ENCODE measurements at places on chromosomes 16 and 17.

DNA sequence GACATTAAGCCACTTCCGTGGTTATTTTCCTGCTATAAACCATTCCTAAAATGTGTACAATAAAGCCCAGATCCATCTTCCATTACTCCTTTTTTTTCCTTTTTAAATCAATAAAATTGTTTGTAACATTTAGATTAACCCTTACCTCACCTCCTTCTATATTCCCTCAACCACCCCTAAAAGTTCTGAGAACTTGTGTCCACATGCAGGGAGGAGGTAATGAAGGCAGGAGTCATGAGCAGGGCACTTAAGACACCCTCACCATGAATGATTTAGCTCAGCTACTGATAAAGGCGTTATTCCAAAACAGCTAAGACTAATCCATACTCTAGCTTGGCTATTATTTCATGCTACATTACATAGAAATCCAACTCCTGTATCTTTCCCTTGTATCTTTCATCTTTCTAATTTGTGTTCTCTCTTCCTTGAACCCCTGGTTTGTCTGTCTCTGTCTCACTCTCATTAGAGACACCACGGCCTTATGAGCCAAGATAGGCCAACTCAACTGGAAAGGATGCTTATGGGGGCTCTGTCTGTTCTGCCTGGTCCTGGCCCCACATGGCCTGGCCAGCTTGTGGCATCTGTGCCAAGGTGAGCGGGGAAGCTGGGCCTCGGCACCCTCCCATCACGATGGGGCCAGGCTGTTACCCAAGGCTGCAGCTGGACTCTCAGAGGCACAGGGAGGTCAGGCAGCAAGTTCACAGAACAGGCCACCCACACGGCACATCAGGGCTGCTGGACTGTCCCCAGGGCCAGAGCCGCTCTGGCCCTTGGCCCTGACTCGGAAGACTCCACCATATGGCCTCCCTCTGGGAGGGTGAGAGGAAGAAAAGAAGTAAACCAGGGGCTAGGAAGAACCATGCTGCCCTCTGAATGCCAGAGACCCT is 294.4 kb downstream of the SOX9 start:
- DNase-seq = no peak

GRCh38 chr16:11556945-11557720 is 29.6 kb downstream of the LITAF start:
- no peak for DNase-seq

DNA sequence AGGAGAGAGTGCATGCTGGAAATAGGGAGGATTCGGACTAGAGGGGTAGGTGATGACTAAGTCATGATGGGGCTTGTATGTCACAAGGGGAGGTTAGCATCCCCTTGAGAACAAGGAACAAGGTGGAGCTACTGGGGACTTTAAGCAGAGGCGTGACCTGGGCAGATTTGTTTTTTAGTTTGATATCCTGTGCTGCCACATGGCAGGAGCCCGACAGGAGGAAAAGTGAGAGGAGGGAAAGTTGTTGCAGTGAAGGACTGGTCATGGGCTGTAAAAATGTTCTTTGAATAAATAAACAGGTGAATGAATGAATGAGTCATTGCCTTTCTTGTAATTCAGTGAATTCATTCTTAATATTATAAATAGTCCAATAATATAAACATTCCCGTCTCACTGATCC is 365.1 kb upstream of the CDH5 start:
- no peak for DNase-seq

- no peak for DNase-seq
Measured at GRCh38 chr16:22635357-22635761, 124.7 kb downstream of the NPIPB5 start.

DNA sequence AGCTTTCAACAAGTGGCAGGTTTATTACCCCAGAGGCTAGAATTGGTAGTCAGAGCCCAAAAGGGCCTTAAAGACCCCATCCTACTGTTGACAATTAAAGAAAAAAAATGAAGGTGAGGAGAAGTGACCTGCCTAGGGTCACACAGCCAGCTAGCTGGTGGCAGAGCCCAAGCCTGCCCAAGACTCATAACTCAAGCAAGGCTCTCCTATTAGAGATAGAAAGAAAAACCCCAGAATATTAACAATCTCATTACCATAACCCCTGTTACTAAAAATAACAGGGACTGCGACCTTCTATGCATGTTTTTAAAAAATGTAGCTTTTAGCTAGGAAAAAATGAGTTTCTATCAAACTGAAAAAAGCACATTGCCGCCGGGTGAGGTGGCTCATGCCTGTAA is 14.0 kb downstream of the HSPB9 start:
- no peak for DNase-seq

DNA sequence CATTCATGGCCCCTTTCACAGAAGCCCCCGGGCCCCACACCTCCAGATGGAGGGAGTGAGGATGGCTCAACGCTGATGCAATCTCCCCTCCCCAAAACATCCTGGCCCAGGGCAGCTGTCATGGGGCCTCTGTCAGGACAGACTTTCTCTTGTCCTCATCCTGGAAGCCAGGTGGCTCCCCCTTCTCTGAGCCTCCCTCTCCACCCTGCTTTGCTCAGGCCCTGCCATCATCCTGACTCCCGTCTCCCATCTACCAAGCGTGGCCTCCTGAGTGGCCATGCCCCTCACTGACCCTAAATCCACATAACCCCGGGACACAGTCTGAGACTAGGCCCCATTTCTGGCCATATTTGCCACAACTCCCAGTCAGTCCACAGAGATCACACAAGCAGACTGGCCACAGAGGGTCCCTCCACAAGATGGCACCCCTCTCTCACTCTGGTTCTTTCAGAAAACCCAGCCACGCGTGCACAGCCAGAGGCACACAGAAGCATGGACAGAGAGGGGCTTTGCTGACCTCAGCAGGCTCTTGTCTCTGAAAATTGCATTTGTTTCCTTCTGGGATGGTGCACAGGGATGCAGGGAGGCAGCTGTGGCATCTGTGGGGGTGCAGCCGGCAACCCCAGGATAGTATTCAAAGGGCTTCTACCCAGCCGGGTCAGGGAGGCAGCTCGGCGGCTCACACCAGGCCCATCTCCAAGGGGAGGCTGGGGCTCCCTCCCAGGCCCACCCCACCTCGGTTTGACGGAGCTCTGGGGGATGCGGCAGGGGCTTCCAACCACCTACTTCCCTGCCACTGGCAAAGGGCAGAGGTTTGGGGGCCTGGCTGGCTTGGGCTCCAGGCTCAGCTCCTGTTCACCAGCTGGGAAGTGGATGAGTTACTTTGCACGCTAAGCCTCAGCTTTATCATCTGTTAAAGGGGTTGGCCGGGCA is 16.9 kb downstream of the DOC2B start:
- DNase-seq = no peak

GRCh38 chr17:78475211-78475610 is 96.8 kb downstream of the PGS1 start:
- no peak for DNase-seq

DNA sequence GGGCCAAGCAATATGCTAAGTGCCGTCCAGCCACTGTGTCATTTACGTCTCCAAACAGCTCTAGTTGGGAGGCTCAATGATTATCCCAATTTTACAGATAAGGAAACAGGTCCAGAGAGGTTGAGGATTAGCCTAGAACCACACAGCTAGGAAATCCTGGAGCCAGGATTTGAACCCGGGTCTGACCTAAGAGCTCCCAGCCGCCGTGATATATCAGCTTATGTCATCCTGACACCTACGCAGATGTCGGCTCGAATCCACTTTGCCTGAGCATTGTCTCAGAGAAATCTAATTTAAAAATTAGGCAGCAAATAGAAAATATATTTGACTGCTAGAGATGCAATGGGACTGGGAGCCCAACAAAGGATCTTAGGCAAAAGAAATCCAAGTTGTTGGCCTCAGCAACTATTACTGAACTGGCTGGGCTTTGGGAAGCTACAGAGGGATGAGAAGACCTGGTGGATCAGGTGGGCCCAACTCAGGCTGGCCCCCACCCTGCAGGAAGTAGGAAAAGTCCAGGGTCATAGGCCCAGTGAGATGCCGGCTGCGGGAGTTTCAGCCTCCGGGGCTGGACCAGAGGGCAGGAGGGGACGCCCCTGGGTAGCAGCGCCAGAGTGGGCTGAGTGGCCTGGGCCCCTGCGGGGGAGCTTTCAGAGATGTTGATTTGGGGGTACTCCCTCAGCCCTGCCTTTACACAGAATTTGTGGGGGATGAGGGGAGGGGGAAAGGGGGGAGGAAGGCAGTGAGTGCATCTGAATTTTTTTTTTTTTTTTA is 35.1 kb upstream of the IL21R start:
- no peak for DNase-seq

- no peak for DNase-seq
Measured at GRCh38 chr17:61155590-61156237, 243.9 kb upstream of the TBX2 start.

GRCh38 chr17:80931421-80932265 is 60.0 kb upstream of the CHMP6 start:
- no peak for DNase-seq

- DNase-seq = peak; percentile 94
Measured at GRCh38 chr17:75109407-75110233, at the start of gene ARMC7. TSS of gene ARMC7 (plus strand) at chr17:75109969. CDS start at chr17:75110289, 320 bp downstream.

DNA sequence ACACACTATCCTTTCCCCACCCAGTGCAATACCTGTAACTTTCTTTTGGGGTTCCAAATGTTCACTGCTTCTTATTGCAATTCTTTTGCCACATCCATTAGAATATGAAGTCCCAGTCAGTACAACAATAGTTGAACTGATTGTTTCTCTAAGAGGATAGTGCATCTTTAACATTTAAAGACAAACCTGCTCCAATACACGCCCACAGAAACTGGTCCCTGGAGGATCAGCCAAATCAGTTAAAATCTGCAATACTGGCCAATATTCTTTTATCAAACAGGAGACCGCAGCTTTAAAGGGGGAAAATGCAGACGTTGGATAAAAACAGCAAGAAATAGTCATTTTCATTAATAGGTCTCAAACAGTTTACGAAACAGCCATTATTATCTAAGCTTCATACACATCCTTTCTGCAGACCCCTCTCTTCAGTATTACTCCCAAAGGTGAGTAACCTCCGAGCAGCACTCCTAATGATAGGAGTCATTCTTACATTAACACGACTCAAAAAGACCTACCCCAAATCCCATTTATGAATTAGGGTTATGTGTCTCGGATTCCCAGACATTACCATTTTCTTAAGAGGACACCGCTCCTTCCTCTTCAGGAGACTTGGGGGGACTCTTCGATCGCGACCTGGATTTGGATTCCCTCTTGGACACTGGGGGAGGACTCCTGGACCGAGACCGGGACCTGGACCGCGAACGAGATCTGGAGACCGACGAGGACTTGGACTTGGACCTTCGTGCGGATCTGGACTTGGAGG is 1.4 kb downstream of the SRSF2 start:
- DNase-seq = no peak

DNA sequence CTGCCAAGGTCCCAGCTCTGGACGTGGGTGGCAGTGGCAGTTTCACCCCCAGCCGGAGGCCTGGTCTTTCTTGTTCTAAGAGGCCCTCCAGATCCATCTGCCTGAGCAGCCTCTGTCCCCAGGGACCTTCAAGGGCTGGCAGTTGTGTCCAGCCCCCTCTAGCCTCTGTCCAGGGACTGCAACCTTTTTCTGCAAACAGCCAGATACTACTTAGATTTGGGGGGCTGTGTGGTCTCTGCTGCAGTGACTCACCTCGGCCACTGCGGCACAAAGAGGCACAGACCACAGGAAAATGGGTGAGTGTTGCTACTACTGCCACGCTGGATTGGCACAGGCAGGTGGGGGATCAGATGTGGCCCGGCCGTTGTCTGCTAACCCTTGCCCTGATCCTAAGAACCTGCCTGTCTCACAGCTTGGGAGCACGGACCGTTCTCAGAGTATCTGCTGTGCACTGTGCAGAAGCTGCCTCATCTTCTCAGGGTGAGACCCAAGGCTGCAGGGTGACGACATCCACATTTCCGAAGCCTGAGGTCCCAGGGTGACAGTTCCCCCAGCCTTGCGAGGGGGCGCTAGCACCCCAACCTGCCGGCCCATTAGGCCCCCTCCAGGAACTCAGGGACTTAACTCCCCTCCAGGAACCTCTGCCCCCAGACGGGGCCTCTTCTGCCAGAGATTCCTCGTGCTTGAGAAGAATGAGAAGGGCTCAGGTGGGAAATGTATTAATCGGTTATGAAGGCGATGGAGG is 27.6 kb downstream of the MXRA7 start:
- DNase-seq = no peak

DNA sequence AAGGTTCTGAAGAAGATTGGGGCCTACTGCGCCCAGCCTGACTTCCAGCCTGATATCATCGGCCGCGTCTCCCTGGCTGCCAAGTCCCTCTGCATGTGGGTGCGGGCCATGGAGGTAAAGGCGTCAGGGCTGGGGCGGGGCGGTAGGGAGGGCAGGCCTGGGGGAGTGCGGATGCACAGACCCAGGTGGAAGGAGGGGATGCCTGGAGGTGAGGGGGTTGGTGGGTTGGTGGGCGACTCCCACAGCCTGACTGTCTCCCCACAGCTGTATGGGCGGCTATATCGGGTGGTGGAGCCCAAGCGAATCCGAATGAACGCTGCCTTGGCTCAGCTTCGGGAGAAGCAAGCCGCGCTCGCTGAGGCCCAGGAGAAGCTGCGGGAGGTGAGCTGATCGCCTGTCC is 26.8 kb upstream of the KDM6B start:
- DNase-seq = no peak

DNA sequence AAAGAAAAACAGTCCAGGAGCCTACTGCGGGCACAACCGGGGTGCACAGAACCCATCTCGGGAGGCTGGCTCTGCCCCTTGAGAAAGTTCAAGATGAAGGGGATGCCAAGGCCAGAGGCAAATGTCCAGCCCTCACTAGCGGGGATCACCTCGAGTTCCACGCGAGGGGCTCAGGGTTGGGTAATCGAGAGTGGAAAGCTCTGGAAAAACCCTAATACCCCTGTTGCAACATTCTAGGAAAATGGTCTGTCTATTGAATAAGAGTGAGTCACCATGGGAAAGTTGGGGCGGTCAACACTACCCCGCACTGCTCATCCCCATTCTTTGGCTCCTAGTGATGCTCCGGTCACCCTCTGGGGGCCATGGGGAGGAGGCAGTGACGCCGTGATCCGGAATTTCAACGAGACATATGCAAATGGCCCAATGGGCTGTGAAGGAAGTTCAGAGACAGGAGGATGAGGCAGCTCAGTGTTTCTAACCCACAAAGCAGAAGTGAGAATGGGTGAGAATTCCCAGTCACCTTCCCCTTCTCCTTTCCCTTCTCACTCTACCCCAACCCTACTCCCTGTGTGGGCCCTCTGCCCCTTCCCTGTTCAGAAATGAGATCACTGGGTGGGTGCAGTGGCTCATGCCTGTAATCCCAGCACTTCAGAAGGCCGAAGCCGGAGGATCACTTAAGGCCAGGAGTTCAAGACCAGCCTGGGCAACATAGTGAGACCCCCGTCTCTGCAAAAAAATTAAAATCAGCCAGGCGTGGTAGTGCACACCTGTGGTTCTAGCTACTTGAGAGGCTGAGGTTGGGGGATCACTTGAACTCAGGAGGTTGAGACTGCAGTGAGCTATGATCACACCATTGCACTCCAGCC is 22.4 kb downstream of the SOCS3 start:
- DNase-seq = peak; percentile 60

DNA sequence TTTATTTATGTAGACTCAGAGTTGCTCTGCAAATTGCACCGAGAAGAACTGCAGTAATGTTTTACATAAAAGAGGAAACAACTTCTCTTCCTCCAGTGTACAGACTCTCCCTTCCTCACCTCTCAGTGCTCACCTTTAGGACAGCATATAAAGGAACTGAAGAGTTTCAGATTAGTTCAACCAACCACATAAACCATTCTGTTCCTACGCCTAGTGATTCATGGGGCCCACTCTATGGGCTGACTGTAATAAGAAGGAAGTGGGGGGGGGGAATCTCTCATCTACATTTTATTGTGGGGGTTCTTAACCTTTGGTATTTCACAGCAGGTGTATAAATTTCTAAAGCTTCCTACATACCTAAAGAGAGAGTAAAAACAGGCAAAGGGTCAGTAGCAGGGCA is 18.3 kb downstream of the ZSWIM7 start:
- DNase-seq = peak; percentile 36
